ENCODE measurements at places on chromosomes 5 and 9.

- no peak for DNase-seq
Observed at GRCh38 chr9:23467276-23467675, 358.8 kb downstream of the ELAVL2 start.

- no peak for DNase-seq
Observed at GRCh38 chr9:131397100-131397790, 3.4 kb downstream of the PRRC2B start.

- DNase-seq = no peak
Observed at GRCh38 chr5:112640546-112640945, 97.1 kb upstream of the APC start.

GRCh38 chr9:80883826-80884579 is 805.3 kb downstream of the TLE1 start:
- no peak for DNase-seq

GRCh38 chr5:160197341-160198144 is 31.8 kb upstream of the FABP6 start:
- peak; percentile 85 for DNase-seq

GRCh38 chr5:24788829-24789514 is 144.2 kb upstream of the CDH10 start:
- no peak for DNase-seq

DNA sequence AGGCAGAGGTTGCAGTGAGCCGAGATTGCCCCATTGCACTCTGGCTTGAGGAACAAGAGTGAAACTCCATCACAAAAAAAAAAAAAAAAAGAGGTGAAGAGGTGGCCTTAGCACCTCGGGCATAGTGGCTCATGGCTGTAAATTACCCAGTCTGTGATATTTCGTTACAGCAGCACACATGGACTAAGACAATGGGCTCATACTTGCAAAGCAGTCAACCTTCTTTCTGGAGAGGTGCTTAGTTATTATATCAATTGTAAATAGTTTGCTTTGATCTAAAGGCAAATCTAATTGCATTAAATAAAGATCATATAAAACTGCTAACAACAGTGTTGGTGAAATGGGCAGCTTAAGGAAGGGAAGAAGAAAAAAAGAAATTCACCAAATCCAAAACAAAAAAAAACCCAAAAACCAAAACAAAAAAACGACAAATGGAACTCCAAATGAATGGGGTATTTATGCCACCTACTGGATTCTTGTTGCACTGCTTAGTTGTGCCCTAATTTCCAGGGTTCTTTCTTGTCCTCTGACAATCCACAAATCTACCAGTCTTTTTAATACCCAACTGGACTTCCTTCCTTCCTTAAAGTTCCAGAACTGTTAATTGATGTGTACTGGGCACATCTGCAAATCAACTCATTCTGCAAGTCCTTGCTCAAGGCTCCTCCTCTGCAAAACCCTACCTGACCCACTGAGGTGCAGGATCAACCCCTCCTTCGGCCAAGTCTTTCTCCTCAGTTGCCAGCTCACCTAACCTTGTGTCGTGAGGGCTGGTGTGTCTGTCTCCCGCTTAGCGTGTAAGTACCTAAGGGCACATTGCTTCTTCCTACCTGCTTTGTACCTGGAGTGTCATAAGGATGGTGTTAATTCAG is 35.0 kb upstream of the DMRT1 start:
- no peak for DNase-seq

- no peak for DNase-seq
Observed at GRCh38 chr5:140182075-140182711, 7.2 kb downstream of the CYSTM1 start.

GRCh38 chr9:135192686-135193085 is 105.2 kb downstream of the OLFM1 start:
- no peak for DNase-seq

DNA sequence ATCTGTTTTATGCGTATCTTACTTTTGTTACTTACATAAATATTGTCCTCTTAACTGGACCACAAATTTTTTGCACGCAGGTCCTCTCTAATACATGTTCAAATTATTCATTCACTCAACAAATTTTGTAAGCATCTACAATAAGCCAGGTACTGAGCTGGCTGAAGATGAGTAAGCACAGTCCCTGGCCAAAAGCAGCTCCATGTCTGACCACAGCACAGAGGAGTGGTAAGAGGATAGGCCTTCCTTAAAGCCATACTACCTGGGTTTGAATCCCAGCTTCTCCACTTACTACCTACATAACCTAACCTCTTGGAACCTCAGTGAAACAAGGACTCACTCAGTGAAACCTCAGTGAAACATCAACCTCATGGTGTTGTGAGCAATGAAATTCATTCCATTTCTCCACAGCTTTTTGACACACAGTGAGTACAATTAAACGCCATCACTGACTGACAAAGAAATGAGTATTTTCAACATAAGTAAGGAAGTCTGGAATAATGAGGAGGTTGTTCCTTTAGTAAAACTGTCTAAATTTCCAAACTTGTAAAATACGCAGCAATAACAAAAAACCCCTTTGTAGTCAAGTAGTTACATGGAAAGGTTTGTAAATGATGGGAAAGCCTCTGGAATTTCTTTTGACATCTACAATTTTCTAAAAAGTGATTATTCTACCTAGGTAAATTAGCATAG is 15.0 kb downstream of the PTAR1 start:
- no peak for DNase-seq

GRCh38 chr5:35876922-35877321 is 20.2 kb downstream of the IL7R start:
- no peak for DNase-seq

- DNase-seq = no peak
Observed at GRCh38 chr5:152501294-152501693, 96.2 kb upstream of the NMUR2 start.

DNA sequence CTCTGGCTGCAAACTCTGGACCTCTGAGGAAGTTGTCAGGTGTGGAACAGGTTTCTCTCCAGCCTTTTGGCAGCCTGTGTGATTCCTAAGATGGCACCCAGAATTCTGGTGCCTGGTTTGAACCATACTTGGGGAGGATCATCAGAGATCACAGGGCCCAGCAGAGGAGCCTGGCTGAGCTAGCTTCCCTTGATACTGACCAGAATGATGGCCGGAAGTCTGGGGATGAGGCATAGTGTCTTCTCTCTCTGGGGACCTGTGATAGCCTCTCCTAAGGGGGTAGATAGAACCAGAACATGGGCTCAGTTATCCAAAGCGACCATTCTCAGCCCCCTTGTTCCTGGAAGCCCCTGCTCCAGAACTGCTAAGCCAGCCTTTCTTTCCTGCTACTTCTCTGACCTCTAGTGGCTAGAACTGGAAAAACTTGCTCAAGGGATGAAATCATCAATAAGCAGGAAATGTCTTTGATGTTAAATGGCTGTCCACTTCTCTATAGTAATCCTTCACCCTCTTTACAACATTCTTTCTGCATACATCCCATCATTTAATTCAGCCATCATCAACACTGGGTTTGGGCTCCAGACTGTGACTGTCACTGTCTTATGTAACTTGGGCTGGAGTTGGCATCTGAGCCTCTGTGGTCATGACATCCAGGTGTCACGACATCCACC is 55.1 kb downstream of the C9orf152 start:
- DNase-seq = peak; percentile 11

- DNase-seq = peak; percentile 22
Observed at GRCh38 chr5:42912184-42912798, 100.6 kb upstream of the SELENOP start.

- no peak for DNase-seq
Observed at GRCh38 chr9:74838351-74838750, 49.4 kb downstream of the TRPM6 start.

DNA sequence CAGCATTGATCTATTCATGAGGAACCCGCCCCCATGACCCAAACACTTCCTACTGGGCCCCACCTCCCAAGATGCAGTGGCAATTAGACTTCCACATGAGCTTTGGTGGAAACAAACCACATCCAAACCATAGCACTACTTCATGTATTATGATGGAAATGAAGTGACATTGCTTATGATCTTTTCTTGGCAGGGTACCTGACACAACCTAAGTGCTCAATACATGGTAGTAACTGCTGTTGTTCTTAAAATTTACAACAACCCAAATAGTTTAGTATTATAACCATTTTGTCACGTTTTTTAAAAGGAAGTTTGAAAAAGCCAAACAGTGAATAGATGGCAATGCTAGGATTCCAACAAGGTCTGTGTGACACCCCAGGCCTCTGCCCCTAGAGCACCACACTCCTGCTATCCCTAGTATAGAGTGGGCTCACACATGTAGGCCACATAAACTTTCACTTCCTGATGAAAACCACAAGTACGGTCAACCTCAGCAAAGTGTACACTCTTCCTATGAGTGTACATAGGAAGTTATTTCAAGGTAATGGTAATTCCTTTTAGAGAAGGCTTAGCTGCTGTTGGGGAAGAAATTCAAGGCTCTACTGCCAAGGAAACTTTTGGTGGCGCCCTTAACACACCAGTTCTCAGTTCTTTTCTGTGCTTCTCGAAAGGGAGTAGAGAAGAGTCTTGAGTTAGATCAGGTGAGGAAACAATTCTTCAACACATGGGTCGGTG is 97.6 kb downstream of the ARSB start:
- no peak for DNase-seq

DNA sequence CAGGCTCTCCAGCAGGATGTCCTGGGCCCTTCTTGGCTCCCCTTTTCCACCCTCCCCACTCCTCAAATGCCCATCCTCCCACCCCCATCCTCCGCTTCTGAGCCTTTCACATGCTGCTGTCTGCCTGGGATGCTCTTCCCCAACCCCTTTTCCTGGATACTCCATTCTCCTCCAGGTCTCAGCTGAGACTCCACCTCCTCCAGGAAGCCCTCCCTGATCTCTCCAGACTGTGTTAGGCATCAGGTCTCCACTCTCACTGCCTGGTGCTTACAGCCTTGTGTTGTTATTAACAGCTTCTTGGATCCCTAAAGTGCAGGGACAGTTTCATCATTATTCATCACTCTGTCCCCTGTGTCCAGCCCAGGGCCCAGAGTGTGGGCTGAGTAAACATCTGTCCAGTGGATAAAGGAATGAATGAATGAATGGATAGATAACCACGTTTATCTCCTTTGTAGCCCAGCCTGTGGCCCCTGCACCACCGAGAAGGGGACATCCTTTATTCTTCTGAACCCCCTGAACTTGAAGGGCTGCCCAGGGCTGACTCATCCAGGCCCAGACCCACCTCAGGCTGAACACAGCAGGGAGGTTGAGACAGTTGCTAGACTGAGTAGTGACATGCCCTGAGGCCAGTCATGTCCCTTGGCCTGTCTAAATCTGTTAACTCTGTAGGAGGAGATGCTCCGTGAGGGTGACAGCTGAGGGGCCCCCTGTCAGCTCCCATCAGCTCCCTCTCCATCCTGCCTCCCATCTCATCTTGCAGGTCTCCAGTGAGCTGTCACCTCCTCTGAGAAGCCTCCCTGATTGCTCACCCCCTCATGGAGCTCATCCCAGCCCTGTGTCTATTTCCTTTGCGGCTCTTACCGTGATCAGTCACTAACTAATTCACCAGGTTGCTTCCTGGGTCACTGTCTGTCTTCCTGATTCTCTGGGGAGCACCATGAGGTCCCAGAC is 14.6 kb upstream of the LAMC3 start:
- DNase-seq = no peak

DNA sequence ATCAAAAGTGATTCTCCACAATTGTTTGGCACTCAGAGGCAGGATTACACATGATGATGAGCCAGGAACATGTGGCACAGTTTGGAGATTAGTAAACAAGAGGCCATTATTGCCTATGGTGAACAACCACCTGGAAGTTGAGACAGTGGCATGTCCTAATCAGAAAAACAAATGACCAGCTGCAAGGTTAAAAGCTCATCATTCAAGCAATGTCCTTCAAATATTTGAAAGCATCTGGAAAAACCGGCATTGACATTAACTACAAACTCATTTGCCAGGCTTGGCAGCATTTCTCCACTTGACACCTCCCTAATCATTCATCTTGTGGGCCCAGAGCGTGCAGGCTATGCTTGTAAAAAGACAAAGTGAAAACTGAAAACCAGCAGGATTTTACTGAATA is 80.6 kb upstream of the MEGF10 start:
- no peak for DNase-seq

- no peak for DNase-seq
Observed at GRCh38 chr9:84669288-84670137, at the start of gene NTRK2. NTRK2 (plus strand) TSS chr9:84669729; CDS start chr9:84670749, 1,020 bp downstream.

DNA sequence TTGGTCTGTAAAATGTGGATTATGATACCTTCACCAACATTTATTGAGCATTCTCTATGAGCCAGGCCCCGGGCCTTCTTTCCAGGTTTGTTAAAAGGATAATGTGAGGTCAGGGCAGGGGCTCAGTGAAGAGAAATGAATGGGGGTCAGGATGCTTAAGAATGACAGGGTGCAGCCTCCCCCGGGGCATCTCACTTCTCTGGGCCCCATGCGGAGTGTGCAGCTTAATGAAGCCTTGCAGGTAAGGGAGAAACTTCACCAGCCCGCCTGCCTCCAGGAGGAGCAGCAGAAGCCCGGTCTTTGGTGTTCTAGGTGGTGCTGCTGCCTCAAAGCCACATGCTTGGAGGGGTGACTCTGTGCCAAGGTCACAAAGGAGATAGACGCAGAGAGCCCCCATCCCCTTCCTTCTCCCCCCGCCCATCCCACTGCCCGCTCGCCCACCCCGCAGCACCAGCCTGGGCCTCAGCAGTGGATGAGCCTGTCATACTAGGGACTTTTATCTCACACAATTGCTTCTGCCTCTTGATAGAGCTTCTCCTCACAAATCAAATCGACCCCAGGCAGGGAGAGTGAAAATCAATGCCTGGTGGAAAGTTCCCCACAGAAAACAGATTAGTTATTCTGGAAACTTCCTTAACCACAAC is 244.8 kb downstream of the PBX3 start:
- DNase-seq = no peak

GRCh38 chr5:80884929-80885328 is 75.2 kb upstream of the RASGRF2 start:
- DNase-seq = no peak

DNA sequence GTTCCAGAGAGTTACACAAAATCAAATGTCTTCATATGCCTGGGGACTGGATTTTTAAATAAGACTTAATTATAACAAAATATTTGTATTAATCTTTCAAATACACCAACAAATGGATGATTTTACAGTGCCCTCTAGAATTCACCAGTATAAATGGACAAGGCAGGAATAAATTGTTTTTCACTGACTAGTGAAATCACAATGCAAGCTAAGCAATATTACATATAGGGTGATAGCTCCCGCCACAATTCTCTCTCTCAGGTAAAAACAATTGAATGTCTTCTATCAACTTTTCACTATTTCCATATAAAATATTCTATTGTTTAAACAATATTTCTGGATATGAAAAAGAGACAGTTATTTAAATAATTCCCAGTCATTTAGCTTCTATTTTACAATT is 8.0 kb upstream of the CCDC112 start:
- no peak for DNase-seq

Measured in CMK (cell line).